AG08396 (cell line): ENCODE measurements at places on chromosomes 5 and 9.

- DNase-seq, result no peak
Measured at GRCh38 chr5:14183187-14183939, 40.2 kb downstream of the TRIO start.

DNA sequence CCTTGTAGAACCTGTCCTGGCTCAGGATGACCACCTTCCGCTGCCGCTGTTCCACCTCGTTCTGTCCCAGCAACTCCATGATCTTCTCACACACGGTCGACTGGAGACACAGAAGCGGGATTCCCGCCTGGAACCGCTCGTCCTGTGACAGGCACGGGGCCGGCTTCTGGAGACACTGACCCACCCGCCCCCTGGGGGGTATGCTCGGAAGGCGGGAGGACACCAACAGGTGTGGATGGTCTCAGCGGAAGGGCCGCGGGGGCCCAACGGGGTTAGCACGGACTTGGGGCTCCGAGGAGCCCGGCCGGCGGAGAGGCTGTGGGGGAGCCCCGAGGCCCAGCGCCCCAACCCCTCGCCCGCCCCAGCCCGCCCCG, 530 bp downstream of the UCK1 start:
- DNase-seq, result peak; percentile 78

GRCh38 chr5:148713735-148714508, 59.6 kb upstream of the HTR4 start:
- DNase-seq, result no peak

- no peak for DNase-seq
Measured at GRCh38 chr5:15510831-15511230, 10.9 kb downstream of the FBXL7 start.

DNA sequence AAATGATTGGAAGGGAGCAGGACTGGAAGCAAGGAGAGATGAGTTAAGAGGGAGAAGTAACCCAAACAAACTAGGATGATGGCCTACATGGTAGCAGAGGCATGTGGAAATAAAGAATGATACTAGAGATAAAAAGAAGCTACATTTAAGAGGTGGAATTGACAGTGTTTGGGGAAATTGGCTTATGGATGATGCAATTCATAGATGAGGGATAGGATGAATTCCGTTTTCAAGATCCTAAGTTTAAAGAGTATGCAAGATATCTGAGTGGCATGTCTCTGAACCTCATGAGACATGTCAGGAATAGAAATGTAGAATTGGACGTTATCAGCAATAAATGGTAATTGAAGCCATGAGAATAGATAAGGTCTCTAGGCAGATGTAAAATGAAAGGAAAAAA, 73.6 kb downstream of the RPS23 start:
- DNase-seq, result no peak

DNA sequence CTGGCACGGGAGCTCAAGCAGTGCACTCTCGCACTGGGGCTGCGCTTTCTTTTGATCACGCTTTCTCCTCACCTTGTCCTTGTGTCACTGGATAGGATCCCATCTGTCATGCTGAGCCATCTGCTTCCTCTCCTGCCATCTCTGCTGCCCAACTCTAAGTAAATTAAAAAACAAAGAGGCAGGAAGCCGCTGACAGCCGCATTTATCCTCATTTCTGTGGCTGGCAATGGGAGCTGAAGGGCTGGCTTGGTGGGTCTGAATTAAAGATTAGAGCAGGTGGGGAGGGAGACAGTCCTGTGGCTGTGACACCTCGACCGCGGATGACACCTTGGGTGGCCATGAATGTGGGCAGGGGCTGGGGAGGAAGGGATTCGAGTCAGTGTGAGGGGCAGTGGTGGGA, 159.2 kb upstream of the ALDH1B1 start:
- DNase-seq, result no peak

DNA sequence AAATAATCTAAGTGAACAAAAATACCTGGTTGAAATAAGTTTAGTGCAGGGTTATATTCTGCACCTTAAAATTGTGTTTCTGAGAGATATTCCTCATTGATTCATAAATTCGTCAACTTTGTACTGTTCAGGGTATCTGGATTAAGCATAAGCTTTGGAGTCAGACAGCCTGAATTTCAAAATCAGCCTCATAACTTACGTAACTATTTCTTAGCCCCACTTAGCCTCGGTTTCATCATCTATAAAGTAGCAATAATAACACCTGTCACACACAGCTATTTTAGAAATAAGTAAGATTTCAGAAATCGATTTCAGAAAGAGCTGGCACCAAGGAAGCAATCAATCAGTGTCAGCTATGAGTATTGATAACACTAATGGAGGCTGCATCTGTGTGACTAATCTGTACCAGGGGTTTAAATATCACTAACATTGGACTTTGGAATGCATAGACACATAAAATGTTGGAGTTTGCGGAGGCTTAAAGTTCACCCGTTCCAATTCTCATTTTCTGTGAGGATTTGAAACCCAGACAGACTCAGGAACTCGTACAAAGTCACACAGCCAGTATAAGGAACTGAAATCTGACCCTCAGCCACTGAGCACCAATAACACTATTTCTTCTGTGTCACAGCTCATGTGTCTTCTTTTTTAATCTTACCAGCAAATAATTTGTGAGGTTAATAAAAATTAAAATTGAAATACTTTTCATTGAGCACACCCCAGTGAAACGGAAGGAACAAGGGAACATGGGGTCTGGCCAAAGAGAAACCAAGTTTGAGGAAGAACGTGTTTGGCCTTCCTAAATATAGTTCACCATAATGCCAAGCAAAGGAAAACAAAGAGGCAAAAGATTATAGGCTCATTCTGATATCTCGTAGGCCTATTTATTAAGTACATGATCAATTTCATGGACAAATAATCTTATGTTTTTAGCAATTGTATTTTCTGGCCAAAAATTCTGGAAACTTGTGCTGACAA, 194.4 kb upstream of the PTGER4 start:
- DNase-seq, result no peak
